Activated gamma-delta T cell treated with anti-CD3 and anti-CD28 coated beads, Interleukin-2, amount 50 U/mL, for 16 hours (primary cell): ENCODE measurements at places on chromosomes 5 and 9.
A peak's percentile ranks its signal among the peaks of the same experiment; 100 is the strongest.

GRCh38 chr9:134950386-134951210, 32.9 kb upstream of the FCN1 start:
- no peak for DNase-seq

- peak; percentile 67 for DNase-seq
These were observed at the start of gene FANCG for GRCh38 chr9:35079426-35080341. Gene FANCG (minus strand): TSS chr9:35079942. CDS start chr9:35079524, 418 bp downstream.

DNA sequence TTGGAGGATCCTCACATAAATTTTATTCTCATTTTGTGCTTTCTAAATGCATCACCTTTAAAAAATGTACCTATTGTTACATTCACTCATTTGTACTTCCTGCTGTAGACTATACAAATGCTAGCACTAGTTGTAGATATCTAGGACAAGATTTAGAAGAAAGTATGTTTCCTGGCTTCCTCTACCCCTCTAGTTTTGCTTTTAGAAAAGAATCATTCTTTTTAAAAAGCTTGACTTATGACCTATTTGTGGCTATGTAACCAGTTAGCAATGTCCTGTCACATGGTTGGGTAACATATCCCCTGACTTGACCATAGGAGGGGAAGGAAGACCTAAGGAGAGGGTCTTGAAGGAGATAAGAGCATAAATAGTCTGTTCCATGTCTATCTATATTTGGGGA, 13.3 kb downstream of the CAMK4 start:
- DNase-seq: no peak

DNA sequence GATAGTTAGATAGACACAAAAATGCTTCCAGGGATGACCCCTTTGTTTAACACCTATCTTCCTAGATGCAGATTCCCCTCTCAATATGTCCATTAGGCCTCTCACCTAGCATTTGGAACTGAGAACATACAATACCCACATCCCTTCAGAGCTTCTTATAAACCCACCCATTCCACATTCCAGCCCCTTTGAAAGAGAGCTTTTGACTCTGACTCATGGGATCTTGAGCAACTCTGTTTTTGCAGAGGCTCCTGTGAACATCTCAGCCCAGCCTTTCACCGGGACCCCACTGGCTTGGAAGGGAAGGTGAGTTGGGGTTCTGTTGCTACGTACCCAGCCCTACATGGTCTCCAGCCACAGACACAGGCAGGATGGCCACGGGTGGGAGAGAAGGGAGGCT, 195.5 kb downstream of the FRMD3 start:
- no peak for DNase-seq

- no peak for DNase-seq
These were observed 505.5 kb downstream of the CTNND2 start for GRCh38 chr5:11398728-11399127.

GRCh38 chr5:180982008-180982741, 6.5 kb upstream of the BTNL3 start:
- DNase-seq: no peak

DNA sequence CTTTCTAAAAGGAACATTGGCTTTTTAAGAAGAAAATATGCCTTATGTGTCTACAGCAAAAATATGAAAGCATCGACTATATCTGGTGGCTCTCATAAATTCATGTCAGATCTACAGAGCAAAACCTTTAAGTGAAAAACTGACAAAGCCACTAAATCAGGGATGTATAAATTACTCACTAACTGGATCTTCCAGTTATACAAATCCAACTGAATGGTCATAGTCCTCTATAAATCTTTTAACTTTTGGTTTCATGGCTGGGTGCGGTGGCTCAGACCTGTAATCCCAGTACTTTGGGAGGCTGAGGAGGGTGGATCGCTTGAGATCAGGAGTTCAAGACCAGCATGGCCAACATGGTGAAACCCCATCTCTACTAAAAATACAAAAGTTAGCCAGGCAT, 29.2 kb upstream of the GZMA start:
- no peak for DNase-seq

DNA sequence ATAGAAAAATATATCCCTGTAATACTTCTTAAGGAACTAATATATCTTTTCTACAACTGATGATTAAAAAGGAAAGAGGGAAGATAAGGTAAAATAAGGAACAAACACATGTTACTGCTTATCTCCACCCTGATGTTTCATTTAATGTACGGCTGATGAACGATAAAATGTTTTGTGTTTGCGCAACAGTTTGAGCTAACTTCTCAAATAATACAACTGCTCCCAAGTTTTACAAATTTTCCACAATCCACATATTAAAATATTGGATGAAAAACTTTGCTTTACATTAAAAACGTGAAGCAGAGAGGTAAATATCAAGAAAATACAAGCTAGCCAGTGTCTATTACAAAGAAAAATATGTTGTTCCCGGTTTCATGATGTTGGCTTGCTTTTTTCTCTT, 21.0 kb upstream of the CSNK1G3 start:
- no peak for DNase-seq

GRCh38 chr5:68344447-68345111, 129.0 kb downstream of the PIK3R1 start:
- DNase-seq: no peak

DNA sequence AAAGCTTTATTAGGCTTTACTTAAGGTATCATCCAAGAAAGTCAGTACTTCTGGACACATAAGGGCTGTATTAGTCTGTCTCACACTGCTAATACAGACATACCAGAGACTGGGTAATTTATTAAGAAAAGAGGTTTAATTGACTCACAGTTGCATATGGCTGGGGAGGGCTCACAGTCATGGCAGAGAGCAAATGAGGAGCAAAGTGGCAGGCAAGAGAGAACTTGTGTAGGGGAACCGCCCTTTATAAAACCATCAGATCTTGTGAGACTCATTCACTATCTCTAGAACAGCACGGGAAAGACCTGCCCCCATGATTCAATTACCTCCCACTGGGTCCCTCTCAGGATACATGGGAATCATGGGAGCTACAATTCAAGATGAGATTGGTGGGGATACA, 49.2 kb upstream of the SLC44A1 start:
- no peak for DNase-seq

DNA sequence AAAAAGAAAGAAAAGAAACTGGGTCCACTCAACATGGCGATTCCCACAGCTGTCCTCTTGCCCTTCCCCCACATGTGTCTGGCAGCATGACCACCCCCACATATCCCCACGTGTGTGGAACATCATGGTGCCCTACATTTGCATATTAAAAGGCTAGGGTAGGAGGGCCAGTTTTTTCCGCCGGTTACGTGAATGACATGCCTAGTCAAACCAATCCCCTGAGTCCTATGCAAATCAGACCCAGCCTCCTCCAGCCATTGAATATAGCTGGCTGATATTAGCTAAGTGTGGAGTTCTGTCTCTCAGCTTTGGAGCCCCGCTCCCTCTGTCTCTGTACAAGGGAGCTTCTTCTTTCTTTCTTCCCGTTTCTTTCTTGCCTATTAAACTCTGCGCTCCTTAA, 33.0 kb upstream of the CCDC112 start:
- DNase-seq: no peak

DNA sequence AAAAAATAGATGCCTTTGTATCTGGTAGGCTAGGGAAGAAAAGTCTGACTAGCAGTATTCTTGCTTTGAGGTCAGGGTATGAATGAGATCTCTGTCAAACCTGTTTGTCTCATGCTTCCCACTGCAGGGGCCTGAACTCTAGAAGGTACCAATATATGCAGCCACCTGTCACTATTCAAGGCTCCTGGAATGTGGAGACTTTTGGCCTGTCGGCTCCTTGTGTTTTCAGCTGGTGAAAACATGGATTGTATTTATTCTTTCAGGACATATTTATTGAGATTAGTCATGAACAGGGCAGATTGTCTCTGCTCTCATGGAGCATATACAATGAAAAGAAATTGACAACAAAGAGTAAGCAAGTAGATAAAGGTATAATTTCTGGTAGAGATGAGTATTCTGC, 255.8 kb downstream of the ARHGAP26 start:
- no peak for DNase-seq

DNA sequence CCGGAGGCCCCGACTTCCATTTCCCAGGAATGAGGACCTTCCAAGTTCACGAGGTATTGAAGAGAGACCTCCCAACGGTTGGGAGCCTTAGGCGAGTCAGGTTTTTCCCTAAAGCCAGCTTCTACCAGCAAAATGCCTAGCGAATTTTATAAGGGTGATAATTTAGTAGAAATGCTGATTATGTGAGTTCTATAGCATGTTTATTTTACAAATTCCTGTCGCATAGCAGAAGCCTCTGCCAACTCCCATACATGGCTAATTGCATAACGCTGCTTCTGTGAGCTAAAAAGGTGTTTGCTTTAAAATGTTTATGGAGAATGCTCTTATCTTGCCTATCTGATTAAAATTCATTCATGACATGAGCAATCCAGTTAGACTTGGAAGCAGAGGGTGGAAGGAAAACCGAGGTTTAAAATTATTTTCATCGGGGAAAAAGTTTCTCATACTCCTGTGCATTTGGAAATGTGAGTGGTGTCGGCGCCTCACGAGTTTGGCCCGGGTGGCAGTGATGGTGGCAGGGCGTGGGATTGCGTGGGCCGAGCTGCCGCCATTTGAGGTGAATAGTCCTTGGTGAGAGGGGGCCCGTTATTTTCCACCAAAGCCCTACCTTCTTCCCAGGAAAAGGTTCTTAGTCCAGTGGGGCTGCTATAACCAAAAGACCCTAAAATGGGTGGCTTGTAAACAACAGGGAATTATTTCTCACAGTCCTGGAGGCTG, 104.4 kb upstream of the FCN2 start:
- DNase-seq: no peak

DNA sequence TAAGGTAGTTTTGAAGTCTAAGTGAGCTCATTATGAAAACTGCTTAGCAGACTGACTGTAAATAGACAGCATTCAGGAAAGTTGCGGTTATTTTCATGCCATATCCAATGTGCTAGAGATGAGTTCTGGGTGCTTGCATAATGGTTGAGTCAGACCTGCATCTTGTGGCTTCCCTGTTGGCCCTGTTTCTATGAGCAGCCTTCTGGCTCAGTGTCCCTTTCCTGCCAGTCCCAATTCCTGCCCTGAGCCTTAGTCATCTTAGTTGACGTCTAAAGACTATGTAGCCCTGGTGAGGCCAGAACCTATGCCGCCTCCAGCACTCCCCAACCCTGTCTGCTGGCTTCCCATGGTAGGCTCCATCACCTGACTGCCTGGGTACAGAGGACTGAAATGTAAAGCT, 76.3 kb upstream of the TNFSF8 start:
- DNase-seq: no peak

DNA sequence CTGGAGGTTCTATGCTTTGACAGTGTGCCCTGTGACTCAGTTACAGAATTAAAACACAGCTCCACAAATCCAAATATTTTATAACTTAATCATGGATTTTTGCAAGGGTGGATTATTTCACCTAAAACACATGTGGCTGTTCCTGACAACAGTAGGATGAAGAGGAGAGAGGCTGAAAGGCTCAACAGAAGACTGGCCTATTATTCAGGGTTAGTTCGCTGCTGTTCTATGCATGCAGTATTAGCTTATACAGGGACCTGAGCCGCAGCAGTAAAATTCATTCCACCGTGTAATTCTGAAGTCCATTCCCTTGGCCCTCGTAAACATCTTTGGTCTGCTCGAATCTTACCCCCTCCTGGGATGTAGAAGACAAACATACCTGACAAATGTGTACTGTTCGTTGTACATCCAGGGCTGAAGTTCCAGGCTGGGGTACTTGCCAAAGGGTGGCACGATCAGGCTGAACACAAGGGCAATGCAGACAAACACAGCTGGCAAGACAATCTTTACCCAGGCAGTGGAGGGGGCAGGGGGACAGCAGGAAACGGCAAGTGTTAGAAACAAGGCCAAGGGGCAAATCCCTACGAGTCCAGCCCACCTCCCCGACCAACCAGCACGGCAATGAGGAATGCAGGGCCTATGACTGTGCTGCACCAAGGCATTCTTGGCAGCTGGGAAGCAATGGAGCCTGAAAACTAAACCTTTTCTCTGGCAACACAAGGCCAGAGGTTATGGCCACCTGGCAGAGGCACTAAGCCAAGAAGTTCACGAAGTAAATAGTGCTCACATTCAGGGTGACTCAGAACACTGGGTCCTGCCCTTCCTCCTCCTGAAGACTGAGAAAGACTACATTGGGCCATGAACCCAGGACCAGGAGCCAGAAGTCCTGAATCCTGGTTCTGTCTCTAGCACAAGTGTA, 46.8 kb downstream of the NIPSNAP3B start:
- no peak for DNase-seq

GRCh38 chr9:135226369-135227050, 139.0 kb downstream of the OLFM1 start:
- no peak for DNase-seq

GRCh38 chr5:87169300-87169991, 98.2 kb upstream of the RASA1 start:
- DNase-seq: no peak

DNA sequence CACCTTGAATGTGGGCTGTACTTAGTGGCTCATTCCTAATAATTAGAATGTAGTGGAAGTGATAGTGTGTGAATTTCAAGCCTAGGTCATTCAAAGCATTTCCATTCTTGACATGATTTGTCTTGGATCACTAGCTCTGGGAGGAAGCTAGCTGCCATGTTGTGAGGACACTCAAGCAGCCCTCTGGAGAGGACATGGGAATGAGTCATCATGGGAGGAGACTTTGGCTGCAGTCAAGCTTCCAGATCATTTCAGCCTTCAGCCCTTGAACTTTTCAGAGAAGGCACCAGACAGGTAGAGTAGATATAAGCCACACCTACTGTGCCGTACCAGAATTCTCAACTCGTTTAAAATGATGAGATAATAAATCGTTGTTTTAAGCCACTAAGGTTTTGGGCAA, 506.9 kb downstream of the ZNF608 start:
- no peak for DNase-seq

- DNase-seq: no peak
These were observed 195.0 kb downstream of the MSX2 start for GRCh38 chr5:174919351-174919750.

DNA sequence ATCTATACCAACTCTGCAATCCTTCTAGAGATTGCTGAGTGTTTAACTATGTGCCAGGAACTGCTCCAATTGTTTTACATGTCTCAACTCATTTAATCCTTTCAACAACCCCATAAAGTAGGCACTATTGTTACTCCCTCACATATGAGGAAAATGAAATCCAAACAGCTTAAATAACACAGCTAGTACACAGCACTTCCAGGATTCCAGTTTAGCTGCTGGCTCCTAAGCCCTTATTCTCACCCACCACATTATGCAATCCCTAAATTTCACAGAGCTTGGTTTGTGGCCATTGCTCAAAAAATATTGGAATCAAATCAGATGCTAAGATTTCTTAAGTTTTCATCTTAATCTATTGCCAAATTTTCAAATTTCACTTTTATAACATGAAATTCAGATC, 84.9 kb downstream of the PRELID2 start:
- DNase-seq: no peak

DNA sequence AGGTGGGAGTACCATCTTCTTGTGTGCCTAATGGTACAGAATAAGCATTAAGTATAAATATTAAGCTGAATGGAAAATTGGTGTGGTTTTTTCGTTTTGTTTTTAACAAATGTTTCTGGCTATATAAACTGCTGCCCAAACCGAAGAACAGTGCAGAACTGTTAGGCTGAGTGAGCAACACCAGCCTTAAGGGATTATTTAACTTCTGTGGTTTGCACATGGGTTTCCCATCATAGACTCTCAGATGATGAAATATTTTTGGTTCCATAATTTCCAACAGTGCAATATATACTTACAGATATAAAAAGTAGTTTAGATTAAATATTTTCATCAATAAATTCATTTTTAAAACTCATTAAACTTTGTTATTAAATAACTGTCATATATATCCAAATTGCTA, 16.4 kb downstream of the C5orf63 start:
- DNase-seq: no peak
